ENCODE measurements at places on chromosomes 6 and 20. TPM values are rescaled to one million over a fixed set of nuclear protein-coding genes. Genes with fewer than 3 reads are reported as not detected.

- H3K36me3 ChIP-seq, result no peaks in the 10 kb centered on the region
- peaks cover 9% of the 10 kb centered on the region for H3K4me1 ChIP-seq
- no peak for DNase-seq
- H3K27me3 ChIP-seq, result no peaks in the 10 kb centered on the region
- H3K27ac ChIP-seq, result no peak overlapping the region
- no peak overlapping the region for H3K4me3 ChIP-seq
Observed at GRCh38 chr20:48850257-48850976, 22.6 kb upstream of the PREX1 start.

GRCh38 chr20:58992911-58993310 lies 11.9 kb downstream of the NELFCD start:
- H3K4me1 ChIP-seq, result peaks cover 30% of the 10 kb centered on the region
- peaks cover 80% of the 10 kb centered on the region for H3K36me3 ChIP-seq

DNA sequence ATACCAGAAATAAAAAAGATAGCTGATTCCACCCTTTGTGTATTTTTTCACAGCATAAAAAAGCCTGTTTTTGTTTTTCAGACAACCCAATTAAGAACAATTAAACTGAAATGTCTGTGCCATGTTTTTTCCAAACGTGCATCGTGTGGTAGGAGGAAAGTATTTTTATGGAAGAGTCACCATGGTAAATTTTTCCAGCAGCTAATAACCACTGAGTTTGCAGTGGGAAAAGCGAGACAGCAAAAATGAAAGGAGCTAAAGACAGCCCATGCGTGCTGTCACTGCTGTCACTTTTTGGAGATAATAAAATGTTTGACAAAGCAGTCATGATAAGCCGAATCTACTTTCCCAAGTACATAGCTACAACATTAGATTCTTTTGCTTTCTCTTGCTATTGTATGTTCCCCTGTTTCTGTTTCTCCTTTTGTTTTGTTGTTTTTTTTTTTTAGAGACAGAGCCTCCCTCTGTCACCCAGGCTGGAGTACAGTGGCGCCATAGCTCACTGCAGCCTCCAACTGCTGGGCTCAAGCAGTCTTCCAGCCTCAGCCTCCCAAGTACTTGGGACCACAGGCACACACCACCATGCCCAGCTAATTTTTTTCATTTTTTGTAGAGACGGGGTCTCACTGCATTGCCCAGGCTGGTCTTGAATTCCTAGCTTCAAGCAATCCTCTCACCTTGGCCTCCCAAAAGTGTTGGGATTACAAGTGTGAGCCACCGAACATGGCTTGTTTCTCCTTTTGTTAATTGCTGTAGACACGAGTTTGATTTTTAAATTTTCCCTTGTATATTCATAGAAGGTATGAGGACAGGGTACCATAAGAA lies 261.3 kb downstream of the TMEM242 start:
- H3K4me3 ChIP-seq, result no peak overlapping the region
- H3K4me1 ChIP-seq, result peaks cover 4% of the 10 kb centered on the region
- no peaks in the 10 kb centered on the region for H3K27me3 ChIP-seq
- no peak for DNase-seq

DNA sequence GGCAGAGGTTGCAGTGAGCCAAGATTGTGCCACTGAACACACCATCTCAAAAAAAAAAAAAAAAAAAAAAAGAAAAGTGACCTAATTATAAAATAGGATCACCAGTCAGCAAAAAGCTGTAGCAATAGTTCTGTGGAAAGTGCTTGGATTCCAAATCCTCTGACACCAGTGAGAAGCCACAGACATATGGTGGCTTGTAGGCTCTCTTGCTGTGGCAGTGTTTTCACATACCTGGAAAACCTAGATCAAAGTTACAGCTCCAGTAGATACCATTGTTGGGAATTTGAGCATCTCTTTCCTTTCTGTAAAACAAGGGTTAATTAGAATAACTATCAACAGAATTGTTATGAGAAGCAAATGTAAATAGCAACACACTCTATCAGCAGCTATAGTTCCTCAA lies 4.1 kb downstream of the CCDC170 start:
- no peaks in the 10 kb centered on the region for H3K36me3 ChIP-seq
- no peaks in the 10 kb centered on the region for H3K27me3 ChIP-seq
- H3K4me1 ChIP-seq, result no peaks in the 10 kb centered on the region
- H3K4me3 ChIP-seq, result no peak overlapping the region

DNA sequence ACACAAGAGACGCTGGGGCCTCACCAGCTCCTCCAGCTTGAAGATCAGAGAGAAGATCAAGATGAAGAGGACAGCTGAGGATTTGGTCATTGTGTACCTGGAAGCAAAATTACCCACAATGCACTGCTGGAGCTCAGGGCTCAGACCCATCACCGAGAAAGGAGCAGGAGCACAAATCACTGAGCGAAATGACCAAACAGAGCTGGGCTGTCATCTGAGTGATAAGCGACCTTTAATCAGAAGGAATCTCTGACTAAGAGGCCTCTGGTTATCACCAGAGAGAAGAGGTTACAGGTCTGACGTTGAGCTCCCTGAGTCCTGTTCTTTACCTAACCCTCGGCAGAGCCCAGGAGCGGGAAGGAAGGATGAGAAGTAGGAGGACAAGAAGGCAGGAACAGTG lies 47.5 kb upstream of the CDH22 start:
- peaks cover 8% of the 10 kb centered on the region for H3K36me3 ChIP-seq
- peaks cover 12% of the 10 kb centered on the region for H3K4me1 ChIP-seq
- H3K27ac ChIP-seq, result no peak overlapping the region
- H3K4me3 ChIP-seq, result no peak overlapping the region
- H3K27me3 ChIP-seq, result no peaks in the 10 kb centered on the region

DNA sequence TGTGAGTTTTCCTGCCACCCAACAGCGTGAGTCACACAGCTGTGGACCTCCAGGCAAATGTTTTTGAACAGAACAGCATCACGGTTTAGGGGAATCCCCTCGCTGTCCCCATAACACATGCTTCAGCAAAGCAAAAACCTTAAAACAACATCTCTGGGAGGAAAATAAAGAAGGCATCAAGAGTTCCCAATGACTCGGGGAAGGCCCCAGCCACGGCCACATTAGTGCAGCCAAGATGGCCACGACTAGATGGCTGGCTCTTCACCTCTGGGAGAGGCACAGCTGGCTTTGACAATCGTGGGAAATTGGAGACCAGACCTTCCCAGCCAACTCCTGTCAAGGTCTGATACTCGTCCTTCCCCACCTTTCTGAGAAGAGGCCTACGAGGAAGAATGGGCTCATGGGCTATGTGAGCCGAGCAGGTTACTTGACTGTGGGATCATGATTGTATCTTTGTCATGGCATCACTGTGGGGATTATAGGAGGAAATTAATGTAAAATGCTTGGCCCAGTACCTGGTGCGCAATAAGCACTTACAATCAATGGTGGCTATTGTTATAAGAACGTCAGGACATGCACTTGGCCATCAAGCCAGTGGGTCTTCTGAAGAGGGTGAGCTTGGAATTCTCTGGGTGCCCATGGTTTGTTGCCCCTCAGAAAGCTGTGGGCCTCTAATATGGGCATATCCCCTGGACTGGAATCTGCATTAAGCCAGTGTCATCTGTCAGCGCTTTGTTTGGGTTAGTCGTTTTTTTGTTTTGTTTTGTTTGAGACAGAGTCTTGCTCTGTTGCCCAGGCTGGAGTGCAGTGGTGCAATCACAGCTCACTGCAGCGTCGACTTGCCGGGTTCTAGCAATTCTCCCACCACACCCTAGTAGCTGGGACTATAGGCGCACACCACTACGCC lies 43.6 kb downstream of the FGD2 start:
- H3K27ac ChIP-seq, result no peak overlapping the region
- no peak overlapping the region for H3K4me3 ChIP-seq
- H3K36me3 ChIP-seq, result no peaks in the 10 kb centered on the region
- H3K4me1 ChIP-seq, result no peaks in the 10 kb centered on the region
- no peaks in the 10 kb centered on the region for H3K27me3 ChIP-seq

The GGTLC1 gene
- total RNA-seq, result 4.8 TPM

The DLL1 gene
- total RNA-seq, result 6.6 TPM

The PRL gene
- total RNA-seq, result not detected

The SMOC2 gene
- 25.7 TPM for total RNA-seq

The SNAP25 gene
- total RNA-seq, result 0.54 TPM
